ENCODE measurements at places on chromosomes 11 and 22. TPM values are rescaled to one million over a fixed set of nuclear protein-coding genes. Genes with fewer than 3 reads are reported as not detected.

- no peak for DNase-seq
Observed at GRCh38 chr22:23551385-23551784, 28.7 kb downstream of the IGLL1 start.

GRCh38 chr11:17720796-17721171, 1.4 kb downstream of the MYOD1 start:
- no peak for DNase-seq

Gene TEX54
- total RNA-seq = not detected

- DNase-seq = no peak
Observed at GRCh38 chr11:16792426-16792825, 54.0 kb downstream of the C11orf58 start.
